ENCODE measurements at places on chromosomes 6 and 20. TPM values are rescaled to one million over a fixed set of nuclear protein-coding genes. Genes with fewer than 3 reads are reported as not detected.

Gene PI16
- 0.50 TPM for polyA plus RNA-seq

Gene FGD2
- polyA plus RNA-seq: 0.13 TPM

Gene CRYBG1
- 3.7 TPM for polyA plus RNA-seq

Gene LCA5
- polyA plus RNA-seq: 4.2 TPM

Gene PERP
- polyA plus RNA-seq: 28.4 TPM

Gene ZMYND8
- polyA plus RNA-seq: 122 TPM

Gene SLC17A2
- polyA plus RNA-seq: not detected

Gene GSS
- polyA plus RNA-seq: 34.0 TPM

Gene SLC26A8
- polyA plus RNA-seq: 0.89 TPM

Gene OR12D3
- not detected for polyA plus RNA-seq
